Temporal lobe (tissue), 4 donors: ENCODE measurements at places on chromosomes 5 and 9. TPM values are rescaled to one million over a fixed set of nuclear protein-coding genes. Genes with fewer than 3 reads are reported as not detected.

RMRP gene
- total RNA-seq: 65,531 TPM

PCDHB4 gene
- 5.2 TPM for total RNA-seq

ANKRD18A gene
- total RNA-seq: 1.2 TPM

SHROOM1 gene
- 2.2 TPM for total RNA-seq

GRXCR2 gene
- not detected for total RNA-seq

PDLIM4 gene
- 6.9 TPM for total RNA-seq

SHLD3 gene
- 8.6 TPM for total RNA-seq

PCDHB5 gene
- 7.6 TPM for total RNA-seq

ARHGEF37 gene
- 0.49 TPM for total RNA-seq

SPATA31A3 gene
- not detected for total RNA-seq

C9orf50 gene
- total RNA-seq: not detected

PPIC gene
- 3.4 TPM for total RNA-seq

PROB1 gene
- 0.49 TPM for total RNA-seq

NIM1K gene
- 5.9 TPM for total RNA-seq

GFI1B gene
- under 0.01 TPM for total RNA-seq

MAP1B gene
- 786 TPM for total RNA-seq

SPEF2 gene
- total RNA-seq: 17.5 TPM

SLC6A7 gene
- 1.5 TPM for total RNA-seq

TMC1 gene
- total RNA-seq: 0.25 TPM

BRD3 gene
- 29.0 TPM for total RNA-seq

ANKRD20A1 gene
- 2.0 TPM for total RNA-seq

SPINK4 gene
- total RNA-seq: not detected

SYNPO gene
- 4.9 TPM for total RNA-seq

RAB14 gene
- 77.2 TPM for total RNA-seq

PDZD2 gene
- total RNA-seq: 39.1 TPM

ERCC8 gene
- 22.1 TPM for total RNA-seq

NUDT2 gene
- 12.5 TPM for total RNA-seq

TMEM252 gene
- not detected for total RNA-seq

C5orf58 gene
- not detected for total RNA-seq

SLC9A3 gene
- 0.98 TPM for total RNA-seq

CCDC192 gene
- 0.25 TPM for total RNA-seq

GCNT4 gene
- 0.74 TPM for total RNA-seq

PKD2L2 gene
- under 0.01 TPM for total RNA-seq

SPATA9 gene
- 0.98 TPM for total RNA-seq

ARSI gene
- 0.25 TPM for total RNA-seq

GABRB2 gene
- total RNA-seq: 65.2 TPM

LURAP1L gene
- total RNA-seq: 0.98 TPM

PCDH1 gene
- total RNA-seq: 49.2 TPM

TPM2 gene
- 12.0 TPM for total RNA-seq
